ENCODE measurements at places on chromosomes 12 and 14.

- DNase-seq: no peak
Measured at GRCh38 chr12:25296381-25296780, 45.7 kb upstream of the KRAS start.

DNA sequence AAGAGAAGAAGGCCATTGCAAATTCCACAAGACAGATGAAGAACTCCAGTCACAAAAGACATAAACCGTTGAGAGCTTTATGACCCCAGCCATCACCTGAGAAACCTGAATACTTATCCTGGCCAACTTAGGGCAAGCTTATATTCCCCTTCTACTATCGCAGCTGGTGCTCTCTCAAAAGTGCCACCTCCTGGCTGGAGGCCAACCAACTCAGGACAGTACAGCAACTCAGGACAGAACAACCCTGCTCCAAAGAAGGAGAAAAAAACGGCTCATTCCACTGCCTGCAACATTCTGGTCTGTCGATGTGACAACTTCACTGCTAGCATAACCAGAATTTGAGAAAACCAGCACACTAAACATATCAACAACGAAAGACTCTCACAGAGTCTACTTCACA is 9.7 kb upstream of the KRT6B start:
- no peak for DNase-seq

GRCh38 chr12:111773801-111774551 is 7.2 kb downstream of the ALDH2 start:
- DNase-seq: no peak

GRCh38 chr12:52681526-52682380 is 1.5 kb upstream of the KRT1 start:
- peak; percentile 3 for DNase-seq

- DNase-seq: no peak
Measured at GRCh38 chr12:107362960-107363359, 269.6 kb upstream of the CRY1 start.

GRCh38 chr14:80264702-80265101 is 53.4 kb upstream of the DIO2 start:
- DNase-seq: no peak

GRCh38 chr12:84656705-84657104 is 255.9 kb downstream of the SLC6A15 start:
- no peak for DNase-seq

GRCh38 chr14:22071006-22071405 is 397.4 kb upstream of the OR4E1 start:
- DNase-seq: no peak

DNA sequence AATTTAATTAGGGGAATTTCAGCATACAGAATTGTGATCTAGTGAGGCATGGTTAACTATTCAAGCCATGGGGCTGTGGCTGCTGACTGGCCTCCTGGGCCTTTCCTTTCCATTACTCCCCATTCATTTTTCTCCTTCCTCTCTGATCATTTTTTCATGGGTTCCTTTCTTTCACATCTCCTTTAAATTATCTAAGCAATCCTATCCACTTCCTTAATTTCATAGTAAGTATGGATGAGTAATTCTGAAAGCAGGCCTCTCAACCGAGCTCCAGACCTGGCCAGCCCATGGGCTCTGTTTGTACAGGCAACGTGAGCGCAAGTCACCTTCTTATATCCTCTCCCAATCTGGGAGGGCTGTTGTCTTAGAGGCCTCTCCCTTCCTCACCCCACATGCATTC is 13.4 kb downstream of the CKAP4 start:
- DNase-seq: no peak

- no peak for DNase-seq
Measured at GRCh38 chr12:124008595-124008994, 35.6 kb downstream of the ZNF664 start.

- peak; percentile 50 for DNase-seq
Measured at GRCh38 chr14:77208291-77208978, 26.8 kb downstream of the TMEM63C start.

DNA sequence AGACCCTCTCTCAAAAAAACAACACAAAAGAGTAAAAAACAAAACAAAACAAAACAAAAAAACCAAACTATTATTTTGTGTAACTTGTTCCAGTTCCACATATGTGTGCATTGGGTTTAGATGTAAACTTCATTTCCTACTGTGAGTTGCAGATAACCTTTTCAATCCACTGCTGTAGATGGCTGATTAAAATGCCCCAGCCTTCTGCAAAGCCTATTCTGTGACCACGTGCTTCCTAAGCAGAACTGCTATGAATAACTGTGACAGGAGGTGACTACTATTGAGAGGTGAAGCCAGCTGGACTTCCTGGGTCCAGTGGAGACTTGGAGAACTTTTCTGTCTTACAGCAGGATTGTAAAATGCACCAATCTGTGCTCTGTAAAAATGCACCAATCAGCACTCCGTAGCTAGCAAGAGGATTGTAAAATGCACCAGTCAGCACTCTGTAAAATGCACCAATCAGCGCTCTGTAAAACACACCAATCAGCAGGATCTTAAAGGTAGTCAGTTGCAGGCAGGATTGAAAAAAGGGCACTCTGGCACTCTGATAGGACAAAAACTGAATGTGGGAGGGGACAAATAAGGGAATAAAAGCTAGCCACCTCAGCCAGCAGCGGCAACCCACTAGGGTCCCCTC is 10.3 kb upstream of the ELK3 start:
- no peak for DNase-seq

- no peak for DNase-seq
Measured at GRCh38 chr12:114416028-114416427, 10.1 kb upstream of the TBX5 start.

DNA sequence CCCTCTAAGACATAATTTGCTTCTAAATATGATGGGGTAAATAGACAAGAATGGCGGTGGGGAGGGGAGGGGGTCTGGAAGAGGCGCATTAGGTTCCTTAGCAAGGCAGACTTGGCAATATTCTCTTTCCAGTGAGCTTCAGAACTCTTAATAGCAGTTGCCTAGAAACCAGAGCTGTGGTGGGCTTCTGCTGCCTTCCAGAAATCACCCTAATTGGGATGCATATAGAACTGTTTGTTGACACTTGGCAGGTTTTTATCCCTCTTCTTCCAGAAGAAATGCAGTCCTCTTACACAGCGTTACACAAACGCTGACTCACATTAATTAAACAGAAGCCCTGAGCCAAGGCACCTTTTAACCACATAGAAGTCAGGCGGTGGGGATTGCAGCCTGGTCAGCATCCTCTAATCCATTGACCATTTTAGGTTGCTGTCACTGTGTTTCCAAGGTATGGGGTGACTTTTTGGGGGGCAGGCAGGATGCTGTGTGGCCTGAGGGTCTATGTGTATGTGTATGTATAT is 114.1 kb downstream of the CCDC60 start:
- DNase-seq: no peak

- no peak for DNase-seq
Measured at GRCh38 chr12:59650588-59651228, 54.9 kb downstream of the SLC16A7 start.

DNA sequence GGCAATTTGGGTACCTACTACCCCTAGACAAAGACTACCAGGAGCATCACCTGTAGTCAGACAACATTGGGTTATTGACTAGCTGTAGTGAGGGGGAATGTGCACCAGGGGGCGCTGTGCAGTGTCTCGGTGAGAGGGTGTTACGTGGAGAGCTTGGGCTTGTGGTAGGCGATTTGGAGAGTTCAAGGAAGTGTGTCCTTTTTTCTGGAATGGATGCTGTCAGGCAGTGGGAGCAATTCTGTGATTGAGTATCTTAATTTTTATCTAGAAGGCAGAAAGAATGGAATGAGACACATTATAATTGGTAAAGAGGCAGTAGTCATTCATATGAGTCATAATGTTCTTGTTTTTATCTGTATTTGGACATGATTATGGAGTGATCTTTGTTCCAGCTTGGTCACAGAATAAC is 187.7 kb downstream of the GALC start:
- DNase-seq: peak; percentile 40

- DNase-seq: no peak
Measured at GRCh38 chr14:100302616-100303015, 3.6 kb downstream of the SLC25A29 start.

- DNase-seq: no peak
Measured at GRCh38 chr14:76715511-76716081, 45.7 kb upstream of the VASH1 start.

DNA sequence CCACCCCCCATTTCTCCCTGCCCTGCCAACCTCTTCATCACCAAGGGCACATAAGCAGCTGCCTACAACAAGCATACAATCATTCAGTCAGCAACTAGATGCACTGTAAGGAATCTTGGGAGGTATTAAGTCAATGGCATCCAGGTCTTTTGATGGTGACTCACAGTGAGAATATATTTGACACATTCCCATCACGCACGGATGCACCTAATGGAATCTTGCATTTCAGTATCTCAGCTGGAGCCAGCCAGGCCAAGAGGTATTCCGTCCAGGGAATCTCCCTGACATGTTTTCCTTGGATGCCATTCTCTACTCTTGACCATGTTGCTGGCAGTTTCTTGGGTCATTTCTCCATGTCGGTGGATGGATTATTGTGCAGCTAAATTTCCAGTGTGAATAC is 73.9 kb upstream of the CAPRIN2 start:
- DNase-seq: no peak

DNA sequence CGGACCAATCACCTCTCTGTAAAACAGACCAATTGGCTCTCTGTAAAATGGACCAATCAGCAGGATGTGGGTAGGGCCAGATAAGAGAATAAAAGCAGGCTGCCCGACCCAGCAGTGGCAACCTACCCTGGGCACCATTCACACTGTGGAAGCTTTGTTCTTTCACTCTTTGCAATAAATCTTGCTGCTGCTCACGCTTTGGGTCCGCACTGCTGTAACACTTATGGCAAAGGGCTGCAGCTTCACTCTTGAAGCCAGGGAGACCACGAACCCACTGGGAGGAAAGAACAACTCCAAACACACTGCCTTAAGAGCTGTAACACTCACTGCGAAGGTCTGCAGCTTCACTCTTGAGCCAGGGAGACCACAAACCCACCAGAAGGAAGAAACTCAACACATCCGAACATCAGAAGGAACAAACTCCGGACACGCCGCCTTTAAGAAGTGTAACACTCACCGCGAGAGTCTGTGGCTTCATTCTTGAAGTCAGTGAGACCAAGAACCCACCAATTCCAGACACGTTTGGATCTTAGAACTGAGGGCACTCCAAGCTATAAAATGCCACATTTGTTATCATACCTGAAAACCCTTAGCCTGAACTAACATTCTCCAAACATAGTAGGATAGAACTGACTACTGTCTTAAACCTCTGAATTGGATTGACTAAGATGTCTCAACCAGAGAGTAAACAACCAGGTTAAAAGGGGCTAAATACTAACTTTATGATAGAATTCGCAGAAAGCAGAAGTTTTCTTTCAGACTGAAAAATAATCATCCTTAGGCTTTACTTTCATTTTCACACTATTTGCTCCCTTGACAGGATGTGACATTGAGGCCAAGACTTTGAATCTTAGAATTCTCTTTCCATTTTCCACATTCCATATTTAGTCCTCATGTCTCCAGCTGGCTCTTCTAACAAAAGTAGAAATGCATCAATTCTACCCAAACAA is 33.6 kb downstream of the CDKL1 start:
- DNase-seq: no peak

DNA sequence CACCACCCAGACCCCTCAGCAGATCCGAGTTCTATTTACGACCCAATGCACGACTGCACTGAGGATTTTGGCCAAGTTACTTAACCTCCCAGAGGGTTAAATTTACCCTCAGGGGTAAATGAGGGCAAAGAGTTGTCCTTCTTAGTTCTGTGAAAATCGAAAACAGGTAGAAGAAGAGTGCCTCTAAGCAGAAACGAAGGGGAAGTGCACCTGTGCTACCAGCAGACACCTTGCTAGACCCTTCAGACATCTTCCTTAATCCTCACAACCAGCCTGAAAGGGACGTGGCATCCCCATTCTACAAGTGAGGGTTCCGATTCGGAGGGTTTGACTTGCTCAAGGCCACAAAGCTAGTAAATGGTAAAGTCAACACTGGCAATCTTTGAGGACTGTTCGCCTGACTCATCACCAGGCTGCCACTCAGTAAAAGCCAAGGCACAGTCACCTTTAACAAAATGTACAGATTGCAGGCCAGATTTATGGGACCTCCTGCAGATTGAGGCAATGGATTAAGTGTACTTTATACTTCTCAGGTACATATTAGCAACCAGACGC is 1.6 kb downstream of the GSG1 start:
- DNase-seq: no peak

DNA sequence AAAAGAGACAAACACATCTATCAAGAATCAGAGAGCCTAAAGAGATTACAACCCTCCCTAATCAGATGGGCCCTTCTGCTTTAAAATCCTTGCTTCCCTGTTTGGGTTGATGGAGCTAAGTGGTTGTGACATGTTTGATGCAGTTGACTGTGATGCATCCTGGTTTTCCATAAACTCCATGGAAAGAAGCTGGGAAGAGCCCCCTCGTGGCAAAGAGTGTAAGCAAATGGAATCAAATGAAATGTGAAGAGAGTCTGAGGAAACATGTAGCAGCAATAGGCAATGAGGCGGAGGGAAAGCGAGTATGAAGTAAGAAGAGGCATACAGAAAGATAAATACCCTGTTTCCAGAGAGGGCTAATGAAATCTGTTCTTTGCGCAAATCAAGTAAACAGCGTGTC is 70.4 kb upstream of the SLCO1C1 start:
- no peak for DNase-seq

GRCh38 chr14:89418976-89419375 is 1.9 kb upstream of the FOXN3 start:
- DNase-seq: no peak

DNA sequence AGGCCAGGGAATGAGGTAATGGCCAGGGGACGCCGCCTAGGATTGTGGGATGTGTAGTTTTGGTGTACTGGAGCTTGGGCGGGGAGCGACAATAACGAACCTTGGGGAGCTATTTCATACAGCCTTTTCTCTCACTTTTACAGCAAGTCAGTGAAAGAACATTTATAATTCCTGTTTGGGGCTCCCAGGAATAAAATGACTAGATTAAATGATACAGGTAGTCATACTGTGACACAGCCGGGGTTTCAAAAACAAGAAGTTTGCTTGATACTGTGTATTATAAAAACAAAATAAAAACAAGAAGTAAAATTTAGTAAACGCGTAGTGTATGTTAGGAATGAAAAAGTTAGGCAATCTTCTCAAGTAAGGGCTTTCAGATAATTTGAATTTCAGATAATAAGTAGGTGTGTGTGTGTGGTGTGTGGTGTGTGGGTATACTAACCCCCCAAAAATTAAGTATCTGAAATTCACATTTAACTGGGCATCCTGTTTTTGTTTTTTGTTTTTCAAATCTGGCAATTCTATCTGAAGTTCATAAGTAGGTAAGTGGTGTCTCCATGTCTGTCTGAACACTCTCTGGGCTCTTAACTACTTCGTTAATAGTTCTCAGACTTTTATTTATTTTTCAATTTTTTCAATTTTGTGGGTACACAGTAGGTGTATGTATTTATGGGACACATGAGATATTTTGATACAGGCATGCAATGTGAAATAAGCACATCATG is 458 bp upstream of the DCTN2 start:
- no peak for DNase-seq

- no peak for DNase-seq
Measured at GRCh38 chr12:107847830-107848229, 73.3 kb downstream of the ASCL4 start.

DNA sequence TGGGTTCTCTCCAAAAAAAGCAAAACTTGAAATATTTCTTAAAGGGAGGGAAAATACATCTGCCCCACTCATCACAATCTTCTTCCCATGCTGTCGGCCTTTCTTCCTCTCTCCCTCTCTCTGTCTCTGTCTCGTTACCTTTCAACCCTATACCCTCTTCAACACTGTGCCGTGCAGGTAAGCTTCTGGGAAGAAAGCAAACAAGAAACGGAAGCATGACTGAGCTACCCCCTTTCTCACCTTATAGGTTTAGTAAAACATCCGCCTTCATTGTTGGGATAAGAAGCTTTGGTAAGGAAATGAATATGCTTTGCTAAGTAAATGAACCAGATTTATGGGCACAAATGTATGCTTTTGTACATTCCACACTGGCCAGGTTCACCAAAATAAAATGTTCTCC is 63.0 kb downstream of the TMEM30B start:
- DNase-seq: no peak
